ENCODE measurements at places on chromosomes 7 and 10.

- DNase-seq: no peak
These were observed 36.0 kb downstream of the KCNH2 start for GRCh38 chr7:150942001-150942590.

GRCh38 chr10:102713539-102713813, 721 bp downstream of the ARL3 start:
- no peak for DNase-seq

DNA sequence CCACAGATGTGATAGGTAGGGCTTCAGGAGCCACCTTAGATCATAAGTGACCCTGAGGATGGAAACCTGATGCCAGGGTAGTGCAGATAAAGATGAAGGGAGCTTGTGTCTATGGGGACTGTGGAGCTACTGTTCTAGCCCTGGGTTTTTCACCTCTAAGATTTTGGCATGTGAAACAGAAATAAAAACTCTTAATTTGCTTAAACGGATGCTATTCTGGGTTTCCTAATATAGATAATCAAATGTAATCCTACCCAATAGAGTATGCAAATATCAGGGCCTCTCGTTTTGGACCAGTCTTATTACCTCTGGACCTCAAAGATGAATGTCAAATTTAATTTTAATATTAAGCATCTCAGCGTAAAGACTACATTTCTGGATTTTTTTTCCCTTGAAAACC, 49.3 kb downstream of the ABCB4 start:
- no peak for DNase-seq

- DNase-seq: no peak
These were observed 8.7 kb upstream of the VDAC2 start for GRCh38 chr10:75201793-75202307.

- no peak for DNase-seq
These were observed 4.0 kb upstream of the OPTN start for GRCh38 chr10:13095929-13096328.

DNA sequence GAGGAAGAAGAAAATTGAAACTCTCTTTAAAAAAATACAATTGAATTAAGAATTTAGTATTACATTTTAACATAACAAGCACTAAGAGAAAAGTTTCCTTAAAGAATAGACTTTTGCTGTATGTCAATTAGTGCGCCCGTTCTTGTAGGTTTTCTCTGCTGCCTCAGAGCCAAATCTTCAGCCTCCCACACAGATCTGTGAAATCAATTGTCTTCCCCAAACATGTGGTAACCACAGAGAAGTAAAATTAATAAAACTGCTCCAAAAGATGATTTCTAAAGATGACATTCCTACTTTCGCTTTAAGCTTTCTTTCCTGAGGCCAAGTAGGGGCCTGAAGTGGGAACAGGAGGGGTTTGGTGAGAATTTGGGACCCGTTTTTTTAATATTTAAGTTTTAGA, 113.2 kb upstream of the ADO start:
- no peak for DNase-seq

DNA sequence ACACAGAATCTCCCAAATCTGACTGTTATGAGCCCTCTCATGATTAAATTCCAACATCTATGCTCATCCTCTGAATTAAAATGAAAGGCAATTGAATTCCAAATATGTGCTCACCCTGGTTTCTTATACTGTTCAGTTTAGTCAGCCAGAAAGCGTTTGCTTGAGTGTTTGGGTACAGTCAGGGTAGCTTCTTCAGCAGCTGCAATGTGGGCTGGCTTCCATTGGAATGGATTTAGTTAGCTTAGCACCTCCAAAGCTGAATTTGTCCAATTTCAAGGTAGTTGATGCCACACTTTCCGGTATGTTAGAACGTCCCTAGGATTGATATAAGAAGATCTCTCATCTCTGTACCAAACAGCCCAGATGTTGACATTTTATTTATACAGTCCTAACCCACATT, 9.3 kb downstream of the KLHL7 start:
- no peak for DNase-seq

DNA sequence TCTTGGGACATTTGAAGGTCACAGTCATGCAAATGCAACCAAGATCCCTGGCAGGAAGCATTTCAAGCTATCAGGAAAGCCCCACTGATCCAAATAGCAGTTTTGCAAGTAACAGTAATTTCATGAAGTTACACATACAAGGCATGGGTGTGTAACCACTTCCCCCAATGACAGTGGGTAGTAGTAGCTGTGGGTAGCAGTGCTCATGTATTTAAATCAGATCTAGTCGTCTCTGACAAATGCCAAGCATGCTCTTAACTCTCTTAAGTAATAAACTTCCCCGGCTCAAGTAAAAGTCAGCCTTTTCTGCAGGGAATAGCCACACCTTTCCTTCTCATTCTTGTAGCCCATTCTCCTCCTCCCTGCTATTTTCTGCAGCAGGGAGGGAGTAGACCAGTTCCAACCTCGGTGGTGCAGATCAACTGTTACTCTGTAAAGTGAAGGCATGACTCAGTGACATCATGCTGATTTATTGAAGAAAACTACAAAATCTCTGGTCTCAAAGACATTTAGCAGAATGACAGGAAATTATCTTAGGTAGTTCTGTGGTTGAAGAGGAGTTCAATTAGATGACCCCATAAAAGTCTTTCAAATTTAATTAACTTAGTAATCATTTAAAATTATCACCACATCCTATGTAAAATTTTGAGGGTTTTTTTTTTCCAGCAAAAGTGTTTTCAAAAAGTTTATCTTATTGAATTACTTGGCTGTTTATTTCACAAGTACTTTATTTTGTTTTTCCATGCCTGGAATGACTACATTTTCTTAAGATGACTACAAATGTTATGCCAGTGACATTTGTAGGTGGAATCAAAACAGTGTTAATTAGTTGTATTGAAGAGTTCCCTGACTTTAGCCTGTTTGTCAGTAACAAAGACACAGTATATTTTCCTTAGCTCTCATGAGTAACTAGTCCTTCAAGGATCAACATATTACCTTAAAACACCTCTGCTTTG, 568.3 kb downstream of the INHBA start:
- no peak for DNase-seq

DNA sequence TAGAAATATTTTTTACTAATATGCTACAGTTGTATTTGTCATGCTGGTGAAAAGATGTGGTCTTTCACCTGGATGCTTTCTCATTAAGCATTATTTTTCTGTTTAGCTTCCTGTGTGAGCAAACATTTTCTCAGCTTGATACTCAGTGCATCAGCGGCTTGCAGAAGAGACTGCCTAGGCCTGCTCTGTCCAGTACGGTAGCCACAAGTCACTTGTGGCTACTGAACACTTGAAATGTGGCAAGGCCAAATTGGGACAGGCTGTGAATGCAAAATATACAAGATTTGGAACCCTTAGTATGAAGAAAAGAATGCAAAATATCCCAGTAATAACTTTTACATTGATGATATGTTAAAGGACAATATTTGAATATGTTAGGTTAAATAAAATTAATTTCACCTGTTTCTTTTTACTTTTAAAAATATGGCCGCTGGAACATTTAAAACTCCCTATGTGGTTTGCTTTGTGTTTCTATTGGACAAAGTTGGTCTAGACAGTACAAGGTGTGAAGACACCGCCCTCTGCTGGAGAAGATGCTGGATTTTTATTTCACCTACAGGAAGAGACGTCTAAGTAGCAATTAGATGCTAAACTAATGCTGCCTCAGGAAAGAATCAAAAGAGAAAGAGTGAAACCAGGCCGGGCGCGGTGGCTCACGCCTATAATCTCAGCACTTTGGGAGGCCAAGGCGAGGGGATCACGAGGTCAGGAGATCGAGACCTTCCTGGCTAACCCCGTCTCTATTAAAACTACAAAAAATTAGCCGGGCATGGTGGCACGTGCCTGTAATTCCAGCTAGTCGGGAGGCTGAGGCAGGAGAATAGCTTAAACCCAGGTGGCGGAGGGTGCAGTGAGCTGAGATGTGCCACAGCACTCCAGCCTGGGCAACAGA, 5.3 kb downstream of the SRGN start:
- DNase-seq: peak; percentile 90

DNA sequence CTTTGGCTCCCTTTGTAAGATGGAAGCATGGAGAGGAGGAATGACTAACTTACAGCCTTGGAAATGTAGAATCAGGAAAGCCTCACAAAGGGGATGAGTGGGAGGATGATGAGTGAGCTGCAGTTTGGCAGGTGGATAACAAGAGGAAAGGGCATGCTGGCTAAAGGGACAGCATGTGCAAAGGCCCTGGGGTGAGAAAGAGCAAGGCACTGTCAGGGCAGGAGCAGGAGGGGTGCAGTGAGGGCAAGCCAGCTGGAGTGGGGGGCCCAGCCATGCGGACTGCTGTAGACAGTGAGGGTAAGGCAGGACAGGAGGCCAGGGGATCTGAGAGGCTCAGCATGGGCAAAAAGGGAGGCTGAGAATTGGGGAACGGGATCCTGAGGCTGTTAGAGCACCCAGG, 20.5 kb downstream of the TLL2 start:
- DNase-seq: no peak

DNA sequence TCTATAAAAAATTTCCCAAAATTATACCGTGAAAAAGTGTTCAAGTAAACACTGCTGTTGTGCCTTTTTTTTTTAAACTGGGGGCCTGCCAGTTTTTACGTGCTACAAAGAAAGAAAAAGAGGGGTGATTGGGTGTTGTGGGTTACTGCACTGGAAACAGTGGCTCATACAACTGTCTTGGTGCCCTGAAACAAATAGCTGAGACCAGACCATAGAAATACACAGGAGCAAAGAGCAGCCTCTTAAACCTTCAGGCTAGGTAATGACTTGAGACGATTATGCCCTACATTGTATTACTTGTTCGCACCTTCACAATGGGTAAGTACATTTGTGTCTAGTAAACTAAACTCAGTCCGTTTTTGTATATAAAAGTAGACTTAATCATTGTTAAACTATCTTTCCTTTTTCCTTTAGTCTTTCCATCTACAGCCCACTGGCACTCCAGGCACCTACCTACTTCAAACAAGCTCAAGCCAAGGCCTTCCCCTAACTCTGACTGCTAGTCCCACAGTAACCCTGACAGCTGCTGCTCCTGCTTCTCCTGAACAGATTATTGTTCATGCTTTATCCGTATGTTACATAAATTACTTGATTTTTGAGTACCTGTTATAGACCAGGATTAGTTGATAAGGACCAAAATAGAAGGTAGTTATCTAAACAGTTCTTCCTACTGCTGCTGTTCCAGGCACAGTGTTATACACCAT, 26.6 kb downstream of the TMEM243 start:
- DNase-seq: no peak

GRCh38 chr10:47245731-47246350, 54.2 kb upstream of the GDF10 start:
- DNase-seq: no peak

DNA sequence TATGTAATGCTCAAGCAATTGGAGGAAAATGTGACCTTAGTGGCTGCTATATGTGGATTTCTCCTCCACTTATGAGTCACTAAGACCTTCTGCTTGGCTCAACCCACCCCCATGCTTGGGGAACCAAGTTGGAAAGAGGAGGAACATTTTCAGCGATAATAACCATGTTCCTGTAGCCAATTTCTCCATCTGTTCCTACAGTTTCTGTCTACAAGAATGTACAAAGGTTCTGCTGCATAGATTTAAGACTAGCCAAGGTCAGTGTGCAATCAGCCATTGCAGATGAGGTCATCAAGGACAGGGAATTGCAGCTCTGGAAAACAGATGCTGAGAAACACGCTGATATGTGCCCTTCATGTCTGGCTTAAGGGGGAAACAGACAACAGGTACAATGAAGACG, 5.6 kb upstream of the NRCAM start:
- DNase-seq: no peak

- no peak for DNase-seq
These were observed 35.6 kb downstream of the PITRM1 start for GRCh38 chr10:3136763-3137611.

DNA sequence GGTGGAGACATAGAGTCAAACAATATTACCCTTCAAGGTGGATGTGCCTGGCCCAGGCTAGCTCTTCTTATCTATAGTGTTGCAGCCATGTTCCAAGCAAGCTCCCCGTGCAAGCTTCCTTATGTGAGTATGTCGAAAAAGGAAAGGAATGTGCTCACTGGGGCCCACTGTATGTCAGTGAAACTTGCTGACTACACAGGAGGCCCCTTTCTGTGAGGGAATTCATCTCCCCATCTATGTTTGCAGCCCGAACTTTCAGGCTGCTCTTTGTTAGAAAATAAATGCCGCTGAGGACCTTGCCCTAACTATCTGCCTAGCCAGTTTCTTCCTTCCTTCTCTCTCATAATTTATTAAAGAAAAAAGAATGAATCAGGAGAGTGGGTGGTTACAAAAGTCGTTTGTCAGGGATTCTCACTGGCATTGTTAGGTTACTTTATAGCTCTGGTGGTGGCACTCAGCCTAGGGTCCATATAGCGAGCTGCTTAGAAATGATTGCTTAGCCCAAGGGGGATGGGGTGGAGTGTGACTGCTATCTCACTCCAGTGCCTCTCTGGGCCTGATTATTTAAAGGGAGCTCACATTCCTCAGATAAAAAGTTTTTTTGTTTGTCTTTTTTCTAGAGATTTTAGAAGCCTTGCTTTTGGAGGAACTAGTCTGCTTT, 302.1 kb downstream of the ABCA13 start:
- DNase-seq: no peak

- no peak for DNase-seq
These were observed 38.9 kb upstream of the PFKP start for GRCh38 chr10:3028441-3028840.

GRCh38 chr7:43502941-43503340, 80.0 kb upstream of the STK17A start:
- DNase-seq: no peak

DNA sequence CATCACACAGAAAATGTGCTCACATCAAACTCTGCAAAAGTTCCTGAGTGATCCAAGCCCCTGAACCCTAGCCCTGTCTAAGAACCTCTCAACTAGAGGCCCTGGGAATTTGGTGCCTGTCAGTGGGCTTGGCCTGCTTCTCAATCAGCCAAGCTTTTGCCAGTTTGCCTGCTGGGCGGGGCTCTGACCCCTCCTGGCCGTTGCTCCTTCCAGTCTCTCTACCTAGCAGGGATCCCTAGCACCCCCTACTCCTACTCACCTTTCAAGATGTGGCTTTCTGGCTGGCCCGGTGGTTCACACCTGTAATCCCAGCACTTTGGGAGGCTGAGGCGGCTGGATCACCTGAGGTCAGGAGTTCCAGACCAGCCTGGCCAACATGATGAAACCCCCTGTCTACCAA, 2.1 kb downstream of the KLRG2 start:
- DNase-seq: no peak

GRCh38 chr7:91656541-91657482, 223.7 kb downstream of the MTERF1 start:
- DNase-seq: no peak

- DNase-seq: peak; percentile 53
These were observed 29.5 kb upstream of the BMS1 start for GRCh38 chr10:42753126-42753506.

GRCh38 chr10:12489357-12489756, 140.0 kb downstream of the CAMK1D start:
- DNase-seq: no peak
